ENCODE measurements at places on chromosomes 6 and 20. TPM values are rescaled to one million over a fixed set of nuclear protein-coding genes. Genes with fewer than 3 reads are reported as not detected.

The EYA2 gene
- 2.1 TPM for total RNA-seq

The ZC2HC1B gene
- not detected for total RNA-seq

The GPX6 gene
- not detected for total RNA-seq

The OVOL2 gene
- 11.1 TPM for total RNA-seq

The REV3L gene
- 19.0 TPM for total RNA-seq

The ACOT13 gene
- 29.0 TPM for total RNA-seq

The GNL1 gene
- 68.1 TPM for total RNA-seq

The IGF2R gene
- total RNA-seq: 98.5 TPM

DNA sequence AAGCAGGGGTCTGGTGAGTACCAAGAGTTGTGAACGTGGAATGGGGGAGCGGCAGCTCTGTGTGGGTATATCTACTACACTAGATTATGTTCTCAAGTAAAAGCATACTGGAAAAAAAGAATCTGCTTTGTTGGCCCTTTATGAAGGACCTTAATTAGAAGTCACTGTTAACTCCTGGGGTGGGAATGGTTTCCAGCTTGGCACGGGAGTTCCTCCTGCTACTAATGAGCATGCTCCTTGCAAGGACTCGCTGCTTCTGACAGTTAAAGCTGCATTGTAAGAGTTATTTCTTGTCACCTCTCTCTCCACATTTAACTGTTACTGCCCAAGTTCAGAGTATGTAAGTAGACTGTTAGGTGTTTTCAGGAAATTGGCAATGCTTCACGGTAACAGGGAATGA is 292.7 kb downstream of the ZFAND3 start:
- DNase-seq: no peak

DNA sequence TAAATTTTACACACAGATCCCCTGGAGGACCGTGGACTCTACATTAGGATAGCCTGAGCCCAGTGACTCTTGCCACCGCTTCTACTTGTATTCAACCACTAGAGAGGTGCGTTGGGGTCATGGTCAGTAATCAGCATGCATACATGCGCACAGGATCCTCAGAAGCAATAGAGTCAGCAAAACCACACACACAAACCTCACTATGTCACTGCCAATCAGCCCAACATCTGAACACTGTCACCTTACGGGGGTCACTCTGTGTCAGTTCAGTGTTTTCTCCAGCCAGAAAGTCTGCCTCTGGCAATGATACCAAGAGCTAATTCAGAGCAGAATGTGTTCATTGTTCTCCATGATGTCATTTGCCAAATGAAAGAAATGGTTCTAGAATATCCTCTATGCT is 225.3 kb downstream of the KHDC1L start:
- DNase-seq: no peak

- no peak for DNase-seq
These were observed 79.2 kb upstream of the BACH2 start for GRCh38 chr6:90375681-90376439.

- DNase-seq: no peak
These were observed 23.2 kb upstream of the TXNDC5 start for GRCh38 chr6:7933794-7934193.

DNA sequence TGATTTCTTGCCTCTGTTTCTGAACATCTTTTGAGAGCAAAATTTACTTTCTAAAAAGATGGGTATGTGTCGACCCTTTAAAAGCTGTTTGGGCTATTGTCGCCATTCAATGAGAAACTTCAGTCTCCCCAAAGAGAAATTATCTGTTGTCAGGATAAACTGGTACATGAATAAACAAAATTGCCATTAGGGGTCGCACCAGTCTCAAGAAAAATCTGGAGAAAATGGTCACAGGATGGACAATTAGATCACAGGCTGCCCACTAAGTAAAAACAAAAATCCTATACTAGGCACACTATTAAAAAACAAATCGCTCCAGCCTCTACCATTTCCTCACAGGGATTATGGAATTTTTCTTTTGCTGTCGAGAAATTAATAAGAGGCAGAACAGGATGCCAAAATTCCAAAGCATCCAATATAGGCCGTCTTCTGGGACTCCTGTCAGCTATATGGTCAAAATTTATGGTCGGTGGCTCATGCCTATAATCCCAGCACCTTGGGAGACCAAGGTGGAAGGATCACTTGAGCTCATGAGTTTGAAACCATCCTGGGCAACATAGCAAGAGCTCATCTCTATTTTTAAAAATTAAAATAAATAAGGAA is 5.5 kb upstream of the HLA-E start:
- peak; percentile 64 for DNase-seq

DNA sequence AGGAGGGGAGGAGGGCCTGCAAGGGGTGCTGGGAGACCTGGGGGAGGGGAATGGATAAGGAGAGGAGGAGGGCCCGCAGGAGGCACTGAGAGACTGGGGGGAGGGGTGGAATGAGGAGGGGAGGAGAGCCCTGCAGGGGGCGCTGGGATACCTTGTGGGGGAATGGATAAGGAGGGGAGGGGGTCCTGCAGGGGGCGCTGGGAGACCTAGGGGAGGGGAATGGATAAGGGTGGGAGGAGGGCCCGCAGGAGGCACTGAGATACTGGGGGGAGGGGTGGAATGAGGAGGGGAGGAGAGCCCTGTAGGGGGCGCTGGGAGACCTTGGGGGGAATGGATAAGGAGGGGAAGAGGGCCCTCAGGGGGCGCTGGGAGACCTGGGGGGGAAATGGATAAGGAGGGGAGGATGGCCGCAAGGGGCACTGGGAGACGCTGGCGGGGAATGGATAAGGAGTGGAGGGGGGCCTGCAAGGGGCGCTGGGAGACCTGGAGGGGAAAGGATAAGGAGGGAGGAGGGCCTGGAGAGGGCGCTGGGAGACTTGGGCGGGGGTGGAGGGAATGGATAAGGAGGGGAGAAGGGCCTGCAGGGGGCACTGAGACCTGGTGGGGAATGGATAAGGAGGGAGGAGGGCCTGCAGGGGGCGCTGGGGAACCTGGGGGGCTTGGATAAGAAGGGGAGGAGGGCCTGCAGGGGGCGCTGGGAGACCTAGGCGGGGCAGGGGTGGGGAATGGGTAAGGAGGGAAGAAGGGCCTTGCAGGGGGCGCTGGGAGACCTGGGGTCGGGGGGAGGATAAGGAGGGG is 1.3 kb upstream of the CTCFL start:
- DNase-seq: no peak

DNA sequence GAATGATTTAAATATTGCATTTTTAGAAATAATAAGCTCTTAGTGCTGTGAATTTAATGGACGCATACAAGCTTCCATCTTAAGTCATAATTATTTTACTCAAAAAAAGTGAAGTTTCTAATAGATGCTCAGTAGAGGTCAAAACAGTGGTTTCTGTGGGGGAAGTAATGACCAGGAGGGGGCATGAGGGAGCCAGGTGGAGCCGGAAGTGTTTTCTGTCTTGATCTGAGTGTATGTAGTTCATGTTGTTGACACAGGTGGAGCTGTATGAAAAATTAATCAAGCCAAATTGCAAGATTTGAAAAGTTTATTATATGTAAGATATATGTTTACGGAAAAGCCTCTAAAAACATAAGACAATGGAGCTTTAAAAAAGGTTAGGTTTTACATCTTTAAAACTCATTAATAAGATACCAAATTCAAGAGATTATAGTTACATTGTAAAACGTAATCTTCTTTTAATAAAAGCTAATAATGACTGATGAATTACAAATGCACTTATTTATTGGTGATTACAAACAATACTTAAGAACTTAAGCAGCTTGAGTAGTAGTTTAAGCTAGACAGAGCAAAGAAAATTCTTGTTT is 68.0 kb downstream of the PLAGL1 start:
- DNase-seq: peak; percentile 37

GRCh38 chr20:58923117-58923712 is 57.8 kb upstream of the NELFCD start:
- DNase-seq: no peak

DNA sequence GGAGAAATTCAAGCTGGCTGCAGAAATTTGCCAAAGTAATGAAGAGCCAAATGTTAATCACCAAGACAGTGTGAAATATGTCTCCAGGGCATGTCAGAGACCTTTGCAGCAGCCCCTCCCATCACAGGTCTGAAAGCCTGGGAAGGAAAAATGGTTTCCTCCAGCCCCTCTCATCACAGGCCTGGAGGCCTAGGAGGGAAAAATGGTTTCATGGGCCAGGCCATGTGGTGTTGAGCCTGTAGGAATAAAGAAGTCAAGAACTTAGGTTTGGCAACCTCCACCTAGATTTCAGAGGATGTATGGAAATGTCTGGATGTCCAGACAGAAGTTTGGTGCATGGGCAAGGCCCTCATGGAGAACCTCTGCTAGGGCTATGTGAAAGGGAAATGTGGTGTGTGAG is 185.0 kb downstream of the SLC35F1 start:
- no peak for DNase-seq

GRCh38 chr6:100473182-100473581 is 8.5 kb upstream of the SIM1 start:
- DNase-seq: no peak

DNA sequence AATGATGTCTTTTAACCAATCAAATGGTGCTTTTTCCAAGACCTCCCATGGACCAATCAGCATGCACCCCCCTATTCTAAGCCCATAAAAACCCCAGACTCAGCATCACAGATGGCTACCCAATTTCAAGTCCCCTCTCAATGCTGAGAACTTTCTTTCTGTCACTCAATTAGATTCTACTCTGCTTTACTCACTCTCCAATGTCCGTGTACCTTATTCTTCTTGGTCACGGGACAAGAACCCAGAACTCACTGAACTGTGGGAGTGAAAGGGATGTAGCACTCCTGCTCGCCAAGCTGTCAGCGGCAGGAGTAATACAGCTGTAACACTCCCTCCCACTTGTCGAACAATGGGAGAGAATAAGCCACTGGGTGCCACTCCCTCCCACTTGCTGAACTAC is 20.8 kb upstream of the MAP7 start:
- no peak for DNase-seq

GRCh38 chr6:44489910-44490604 is 102.6 kb downstream of the CDC5L start:
- DNase-seq: peak; percentile 37

- DNase-seq: no peak
These were observed 62.1 kb downstream of the BMP2 start for GRCh38 chr20:6829510-6830116.

DNA sequence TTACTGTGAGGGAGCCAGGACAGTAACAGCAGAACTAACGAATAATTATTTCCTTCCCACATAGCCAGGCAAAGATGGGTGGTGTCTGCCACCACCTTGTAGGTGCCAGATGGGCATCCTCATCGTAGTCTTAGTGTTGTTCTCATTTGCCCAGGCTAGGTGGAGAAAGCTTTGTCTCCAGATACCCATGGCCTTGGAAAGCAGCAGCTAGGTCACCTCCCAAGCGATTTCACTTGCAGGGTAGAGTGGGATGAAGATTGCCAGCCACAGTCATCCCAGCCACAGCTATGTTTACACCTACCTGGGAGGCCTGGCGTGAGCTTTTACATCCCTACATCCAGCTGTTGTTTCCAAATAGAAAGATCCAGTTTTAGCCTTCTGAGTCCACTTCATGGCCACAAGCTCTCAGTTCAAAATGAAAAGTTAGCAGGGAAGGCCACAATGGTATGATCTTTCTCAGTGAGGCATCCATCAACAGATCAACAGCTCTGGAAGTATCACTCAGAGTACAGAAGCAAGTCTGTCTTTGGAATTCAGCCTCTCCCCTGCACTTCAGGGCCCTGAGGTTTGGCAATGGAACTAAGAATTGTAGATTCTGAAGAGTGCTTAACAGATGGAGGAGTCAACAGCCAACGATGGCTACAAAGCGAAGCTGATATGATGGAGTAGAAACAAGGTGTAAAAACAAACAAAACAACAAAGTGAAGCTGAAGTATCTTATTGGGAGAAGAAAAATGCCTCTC is 11.0 kb upstream of the SNRPC start:
- DNase-seq: no peak

GRCh38 chr20:60102665-60103210 is 144.5 kb downstream of the CDH26 start:
- no peak for DNase-seq

DNA sequence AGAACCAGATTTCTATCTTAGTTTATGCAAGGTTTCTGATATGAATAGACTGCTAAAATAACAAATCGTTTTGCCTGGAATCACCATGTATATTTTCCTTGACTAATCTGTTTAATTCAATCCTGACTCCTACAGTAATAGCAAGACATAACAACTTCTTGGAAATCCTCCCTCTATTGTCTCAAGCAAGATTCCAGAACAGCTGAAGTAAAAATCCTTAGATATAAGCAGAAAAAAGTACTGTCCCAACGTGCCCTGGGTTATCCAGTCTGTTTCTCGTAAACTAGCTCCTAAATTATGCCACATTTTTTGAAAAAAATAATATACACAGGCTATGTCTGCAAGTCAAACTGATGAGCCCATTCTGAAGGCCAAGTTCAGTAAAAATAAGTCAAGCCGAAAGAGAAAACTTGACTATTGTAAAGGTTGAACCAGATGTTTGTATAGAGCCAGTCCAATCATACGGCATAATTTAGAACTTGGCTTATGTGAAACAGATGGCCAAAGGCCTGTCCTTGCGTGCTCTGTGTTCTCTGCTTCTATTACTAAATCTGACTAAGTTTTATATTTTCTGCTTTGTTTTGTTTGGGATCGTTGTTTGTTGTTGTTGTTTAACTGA is 341.6 kb upstream of the NRSN1 start:
- DNase-seq: no peak

GRCh38 chr6:17483391-17484016 is 90.1 kb downstream of the CAP2 start:
- DNase-seq: no peak

DNA sequence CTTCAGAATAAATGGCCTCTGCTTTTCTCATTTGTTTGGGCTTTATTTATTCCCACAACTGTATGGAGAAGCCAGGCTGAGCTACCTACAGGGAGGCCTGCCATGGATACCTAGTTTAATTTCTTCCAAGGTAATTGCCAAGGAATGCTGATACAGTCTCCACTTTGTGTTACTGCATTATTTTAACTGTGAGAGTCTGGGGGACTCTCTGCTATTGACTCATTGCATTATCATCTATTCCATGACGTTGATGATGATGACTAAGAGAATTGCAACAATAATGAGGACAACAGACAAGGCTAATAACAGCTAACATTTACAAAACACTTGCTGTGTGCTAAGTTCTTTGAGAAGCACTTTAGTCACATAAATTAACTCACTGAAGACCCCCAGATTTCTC is 88.3 kb upstream of the COL21A1 start:
- DNase-seq: no peak
